Astrocyte of the hippocampus (primary cell): ENCODE measurements at places on chromosomes 1 and 21.

DNA sequence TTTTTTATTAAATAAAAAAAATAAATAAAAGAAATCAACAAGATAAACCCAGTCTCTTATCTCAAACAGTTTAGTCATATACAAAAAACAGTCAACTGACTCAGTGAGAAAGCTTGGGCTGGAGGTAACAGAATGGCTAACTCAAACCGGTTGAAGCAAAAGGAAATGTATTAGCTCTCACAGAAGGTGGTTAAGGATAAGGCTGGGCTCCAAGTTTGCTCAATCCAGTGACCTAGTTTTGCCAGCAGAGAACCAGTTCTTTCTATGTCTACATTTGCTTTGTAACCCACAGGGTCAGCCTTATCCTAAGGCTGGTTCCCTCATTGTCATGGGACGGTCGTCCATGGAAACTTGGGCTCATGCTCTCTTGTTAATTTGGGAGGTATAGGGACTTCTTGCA lies 144.5 kb upstream of the L1TD1 start:
- peak; percentile 35 for DNase-seq

- DNase-seq, result no peak
Observed at GRCh38 chr1:43396059-43396458, 6.4 kb downstream of the SZT2 start.

GRCh38 chr1:198620951-198621824 lies 17.7 kb upstream of the PTPRC start:
- DNase-seq, result no peak

DNA sequence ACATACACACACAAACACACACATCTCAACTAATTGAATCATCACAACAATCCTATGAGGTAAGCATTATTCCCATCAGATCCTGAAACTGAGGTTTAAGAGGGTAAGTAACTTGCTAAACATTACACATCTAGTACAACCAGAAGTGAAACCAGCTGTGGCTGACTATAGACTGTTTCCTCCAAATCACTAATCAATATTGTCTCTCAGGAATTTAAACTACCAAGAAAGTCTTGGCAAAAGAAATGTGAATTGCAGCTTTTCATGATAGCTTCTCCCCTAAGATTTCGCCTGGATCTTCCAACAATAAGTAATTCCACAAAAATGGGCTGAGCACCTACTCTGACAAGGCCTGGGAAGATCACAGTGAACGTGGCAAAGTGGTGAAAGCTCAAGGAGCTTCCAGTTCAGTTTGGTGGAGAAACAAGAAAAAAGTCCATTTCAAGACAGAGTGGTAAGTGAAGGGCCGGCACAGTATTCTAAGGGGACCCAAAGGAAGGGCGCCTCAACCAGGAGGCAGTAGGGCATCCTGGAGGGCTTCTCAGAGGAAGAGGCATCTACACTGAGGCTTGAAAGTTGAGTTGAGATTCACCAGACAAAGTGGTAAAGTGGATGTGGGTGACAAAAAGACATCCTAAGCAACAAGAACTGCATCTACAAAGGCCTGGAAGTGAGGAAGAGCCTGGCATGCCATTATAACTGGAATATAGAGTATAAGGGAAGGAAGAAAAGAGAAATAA lies 22.1 kb downstream of the LRRC52 start:
- DNase-seq, result no peak

DNA sequence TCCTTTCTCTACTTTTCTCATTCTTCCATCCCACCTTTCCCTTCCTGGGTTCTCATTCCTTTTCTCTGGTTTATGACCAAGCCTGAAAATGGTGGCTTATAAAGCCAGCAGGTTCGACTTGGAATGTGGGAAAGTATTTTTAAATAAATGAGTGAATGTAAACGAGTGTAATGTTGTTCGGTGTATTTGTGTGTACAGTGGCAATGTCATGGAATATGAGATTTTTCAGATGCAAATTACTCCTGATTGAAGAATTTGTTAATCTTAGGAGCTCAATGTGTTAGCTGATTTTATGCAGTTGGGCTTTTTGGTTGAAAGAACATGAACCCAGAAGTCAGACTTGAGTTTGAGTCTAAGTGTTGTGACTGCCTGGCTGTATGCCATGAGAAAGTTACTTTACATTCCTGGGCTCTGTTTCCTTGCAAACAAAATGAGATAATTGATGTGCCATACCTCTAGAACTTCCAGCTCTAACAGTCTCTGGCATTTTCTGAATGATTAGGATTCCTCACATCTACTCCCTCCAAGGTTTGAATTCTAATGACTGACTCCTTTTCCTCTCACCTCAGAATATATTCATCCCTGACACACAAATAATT lies 6.6 kb downstream of the SGIP1 start:
- DNase-seq, result peak; percentile 92

GRCh38 chr1:153752571-153753195 lies 22.5 kb upstream of the SLC27A3 start:
- no peak for DNase-seq

DNA sequence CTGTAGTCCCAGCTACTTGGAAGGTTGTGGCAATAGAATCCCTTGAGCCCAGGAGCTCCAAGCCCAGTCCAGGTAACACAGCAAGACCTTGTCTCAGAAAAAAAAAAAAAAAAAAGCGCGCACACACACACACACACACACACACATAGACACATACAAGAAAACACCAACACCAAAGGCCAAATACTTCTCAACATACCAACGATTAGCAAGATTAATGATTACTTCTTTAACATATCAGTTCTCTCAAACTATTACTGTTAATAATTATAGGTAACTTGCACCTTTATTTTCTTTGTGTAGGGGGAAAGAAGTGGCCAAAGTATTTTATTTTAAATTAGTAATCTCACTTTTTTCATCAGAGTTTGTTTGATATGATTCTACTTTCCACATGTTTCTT lies 289.5 kb upstream of the ADGRL2 start:
- DNase-seq, result no peak

- DNase-seq, result peak; percentile 89
Observed at GRCh38 chr1:24418898-24419628, 3.5 kb downstream of the NIPAL3 start.

- DNase-seq, result no peak
Observed at GRCh38 chr1:165834229-165834628, 6.8 kb downstream of the UCK2 start.

DNA sequence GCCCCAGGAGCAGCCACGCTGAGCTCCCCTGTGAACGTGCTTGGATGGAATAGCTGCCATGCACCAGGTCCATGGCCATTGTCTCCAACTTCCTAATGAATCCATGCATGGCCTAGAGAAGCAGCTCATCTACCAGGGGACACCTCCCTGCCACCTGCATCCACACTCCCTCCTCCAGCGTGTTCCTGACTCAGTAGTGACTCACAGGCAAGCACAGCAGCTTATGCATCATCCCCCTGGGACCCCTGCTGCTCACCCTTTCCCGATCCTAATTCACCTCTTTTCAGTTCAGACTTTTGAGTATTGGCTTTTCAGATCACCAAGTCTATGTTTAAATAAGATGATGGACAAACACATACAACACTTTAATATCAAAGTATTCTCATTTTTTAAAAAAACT lies 39.9 kb upstream of the TADA1 start:
- peak; percentile 40 for DNase-seq

DNA sequence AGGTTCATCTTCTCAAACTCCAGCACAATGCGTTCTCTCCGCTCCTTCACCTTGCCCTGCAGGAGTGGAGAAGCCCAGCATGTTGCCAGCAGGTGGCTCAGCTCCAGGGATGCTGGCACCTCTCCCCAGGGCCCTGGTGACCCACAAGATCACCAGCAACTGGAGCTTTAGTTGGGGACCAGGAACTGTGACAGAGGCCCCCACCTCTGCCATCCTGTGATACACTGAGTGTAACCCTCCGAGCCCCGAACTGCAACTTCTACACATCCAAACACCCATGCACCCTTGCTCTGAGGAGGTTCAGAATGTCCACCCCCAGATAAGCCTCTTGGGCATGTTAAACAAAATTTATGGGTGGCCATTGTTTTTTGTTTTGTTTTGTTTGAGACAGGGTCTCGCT lies 4.5 kb upstream of the TRIM11 start:
- DNase-seq, result no peak

DNA sequence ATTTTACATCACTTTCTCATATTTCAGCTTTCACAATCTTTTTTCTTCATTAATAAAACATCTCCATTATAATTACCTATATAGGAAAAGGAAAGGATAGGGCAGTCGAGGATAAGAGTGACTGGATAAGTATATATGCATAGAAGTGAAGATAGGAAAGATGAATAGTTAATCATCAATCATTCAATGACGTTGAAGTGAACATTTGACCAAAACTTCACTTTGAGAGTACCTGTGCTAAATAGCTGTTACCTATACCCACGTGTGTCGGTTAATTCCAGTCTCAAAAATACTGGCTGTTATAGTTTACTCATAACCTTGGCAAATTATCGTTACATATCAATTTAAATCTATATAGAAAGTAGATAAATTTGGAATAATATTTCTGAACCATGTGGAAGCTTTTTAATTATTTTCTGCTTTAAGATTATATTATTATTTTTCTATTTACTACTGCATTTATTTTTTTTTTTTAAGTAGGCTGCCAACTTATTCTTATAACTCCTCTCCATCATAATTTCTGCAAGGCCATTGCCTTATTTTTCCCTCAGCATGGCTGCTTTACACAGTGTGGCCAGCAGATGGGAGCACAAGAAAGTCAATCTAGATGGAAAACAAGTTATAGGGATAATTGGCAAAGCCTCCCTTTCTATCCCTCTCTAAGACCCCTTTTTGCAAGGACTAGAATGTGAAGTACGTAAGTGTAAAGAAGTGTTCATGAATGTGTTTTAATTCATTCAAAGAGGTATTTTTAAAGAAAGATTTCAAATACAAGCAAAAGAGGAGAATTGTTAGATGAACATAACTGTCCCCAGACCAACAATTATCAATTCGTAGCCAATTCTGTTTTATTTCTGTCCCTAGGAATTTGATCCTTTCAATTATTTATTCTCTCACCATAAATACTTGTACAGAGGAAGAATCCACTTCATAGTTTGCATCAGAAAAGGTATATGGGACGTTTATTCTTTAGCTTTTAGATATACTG lies 290.4 kb downstream of the KCNT2 start:
- DNase-seq, result peak; percentile 57

GRCh38 chr1:117608758-117609157 lies 2.9 kb downstream of the TENT5C start:
- no peak for DNase-seq

GRCh38 chr1:75969550-75969949 lies 37.3 kb upstream of the ASB17 start:
- DNase-seq, result no peak

DNA sequence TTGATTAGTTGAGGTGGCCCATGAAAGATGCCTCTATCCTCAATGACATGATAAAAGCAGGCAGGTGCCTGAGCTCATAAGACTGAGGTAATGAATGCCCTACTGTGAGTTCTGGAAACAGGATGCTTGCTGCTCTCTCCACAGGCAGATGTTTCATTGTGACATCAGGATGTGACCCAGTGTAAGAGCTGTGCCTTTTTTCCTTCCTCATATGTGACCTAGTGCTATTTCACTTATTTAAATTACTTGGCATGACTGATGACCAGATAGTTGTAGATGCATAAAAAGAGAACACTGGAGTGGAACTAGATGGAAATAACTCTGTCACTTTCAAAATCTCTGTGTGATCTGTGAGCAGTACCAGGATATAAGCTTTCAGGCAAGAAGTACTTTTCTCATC lies 31.9 kb downstream of the KIF14 start:
- DNase-seq, result no peak

- peak; percentile 90 for DNase-seq
Observed at GRCh38 chr21:46048926-46049889, 48.7 kb upstream of the COL6A2 start.

- no peak for DNase-seq
Observed at GRCh38 chr1:153141377-153141776, 9.3 kb downstream of the SPRR2G start.

GRCh38 chr1:197360068-197360467 lies 92.0 kb downstream of the CRB1 start:
- DNase-seq, result no peak

GRCh38 chr1:4825800-4826450 lies 171.5 kb downstream of the AJAP1 start:
- DNase-seq, result peak; percentile 2

GRCh38 chr1:240790856-240791255 lies 178.9 kb upstream of the GREM2 start:
- DNase-seq, result no peak

GRCh38 chr1:12019858-12020509 lies 686 bp downstream of the MIIP start:
- DNase-seq, result peak; percentile 23

- DNase-seq, result no peak
Observed at GRCh38 chr1:46689356-46689755, 17.7 kb downstream of the TEX38 start.

- DNase-seq, result no peak
Observed at GRCh38 chr1:215269955-215270354, 187.4 kb downstream of the KCNK2 start.

DNA sequence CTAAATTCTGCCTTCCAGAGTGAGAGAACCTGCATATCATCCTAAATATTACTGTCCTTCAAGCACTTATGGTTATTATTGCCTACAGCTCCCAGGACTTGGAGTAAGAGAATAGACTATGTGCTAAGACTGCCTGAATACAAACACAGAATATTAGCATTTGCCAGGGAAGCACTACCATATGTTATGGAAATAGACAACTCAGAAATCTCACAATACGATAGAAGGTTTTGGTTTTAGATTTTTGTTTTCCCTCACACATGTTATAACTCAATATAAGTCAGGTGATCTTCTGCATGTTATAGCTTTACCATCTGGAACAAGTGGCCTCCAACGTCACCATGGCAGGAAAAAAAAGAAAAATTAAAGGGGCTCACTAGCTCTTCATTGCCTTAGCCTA lies 413.9 kb downstream of the LRRIQ3 start:
- DNase-seq, result no peak

DNA sequence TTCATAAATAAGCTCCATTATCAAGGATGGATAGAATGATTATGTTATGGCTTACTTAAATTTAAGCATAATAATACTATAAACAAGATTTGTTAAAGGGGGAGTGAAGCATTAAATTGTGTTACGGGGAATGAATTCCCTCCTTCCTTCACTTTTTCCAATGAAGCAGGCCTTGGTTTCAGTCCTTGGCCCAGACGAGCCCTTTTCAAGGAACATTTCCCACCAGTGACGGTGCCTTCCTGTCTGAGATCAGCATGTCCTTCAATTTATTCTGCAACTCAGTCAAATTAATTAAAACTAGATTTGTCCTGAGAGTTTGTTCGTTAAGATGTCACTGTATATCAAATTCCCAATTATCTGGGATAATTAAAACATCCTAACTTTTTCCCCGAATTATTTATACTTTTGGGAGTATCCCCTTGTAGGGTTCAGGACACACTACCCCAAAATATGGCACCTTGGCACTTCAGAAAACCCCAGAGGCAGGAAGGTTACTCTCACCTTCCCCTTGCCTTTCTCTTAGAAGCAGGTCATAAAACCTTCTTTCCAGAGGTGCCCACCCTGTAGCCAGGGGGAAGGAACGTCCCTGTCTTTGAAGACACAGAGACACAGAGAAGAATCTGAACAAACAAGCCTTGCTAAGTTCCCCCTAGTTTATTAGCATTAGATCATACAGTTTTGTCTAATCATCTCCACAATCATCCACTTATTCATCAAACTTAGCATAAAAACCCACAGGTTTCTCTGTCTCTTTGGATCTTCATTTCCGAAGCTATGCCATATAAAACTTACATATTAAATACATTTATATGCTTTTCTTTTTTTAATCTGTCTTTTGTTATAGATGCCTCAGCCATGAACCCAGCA lies 86.2 kb upstream of the ARHGAP29 start:
- DNase-seq, result no peak
